ENCODE measurements at places on chromosomes 13 and 19.

DNA sequence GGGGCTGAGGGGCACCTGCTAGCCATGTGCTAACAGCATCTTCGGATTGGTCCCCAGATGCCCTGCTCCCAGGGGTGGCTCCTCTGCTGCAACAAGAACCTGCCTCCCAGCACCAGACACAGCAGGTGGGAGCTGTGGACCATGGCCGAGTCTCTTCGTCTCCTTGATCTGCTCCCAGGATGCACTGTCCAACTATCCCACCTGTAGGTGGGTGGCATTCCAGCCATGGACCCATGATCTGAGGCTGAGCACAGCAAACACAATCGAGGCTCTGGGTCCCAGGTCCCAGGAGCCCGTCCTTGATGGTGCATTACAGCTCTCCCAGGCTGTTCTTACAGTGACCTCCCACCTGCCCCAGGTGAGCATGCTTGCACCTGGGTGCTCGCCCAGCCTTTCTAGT is 1.6 kb downstream of the ZNF837 start:
- no peak for DNase-seq

DNA sequence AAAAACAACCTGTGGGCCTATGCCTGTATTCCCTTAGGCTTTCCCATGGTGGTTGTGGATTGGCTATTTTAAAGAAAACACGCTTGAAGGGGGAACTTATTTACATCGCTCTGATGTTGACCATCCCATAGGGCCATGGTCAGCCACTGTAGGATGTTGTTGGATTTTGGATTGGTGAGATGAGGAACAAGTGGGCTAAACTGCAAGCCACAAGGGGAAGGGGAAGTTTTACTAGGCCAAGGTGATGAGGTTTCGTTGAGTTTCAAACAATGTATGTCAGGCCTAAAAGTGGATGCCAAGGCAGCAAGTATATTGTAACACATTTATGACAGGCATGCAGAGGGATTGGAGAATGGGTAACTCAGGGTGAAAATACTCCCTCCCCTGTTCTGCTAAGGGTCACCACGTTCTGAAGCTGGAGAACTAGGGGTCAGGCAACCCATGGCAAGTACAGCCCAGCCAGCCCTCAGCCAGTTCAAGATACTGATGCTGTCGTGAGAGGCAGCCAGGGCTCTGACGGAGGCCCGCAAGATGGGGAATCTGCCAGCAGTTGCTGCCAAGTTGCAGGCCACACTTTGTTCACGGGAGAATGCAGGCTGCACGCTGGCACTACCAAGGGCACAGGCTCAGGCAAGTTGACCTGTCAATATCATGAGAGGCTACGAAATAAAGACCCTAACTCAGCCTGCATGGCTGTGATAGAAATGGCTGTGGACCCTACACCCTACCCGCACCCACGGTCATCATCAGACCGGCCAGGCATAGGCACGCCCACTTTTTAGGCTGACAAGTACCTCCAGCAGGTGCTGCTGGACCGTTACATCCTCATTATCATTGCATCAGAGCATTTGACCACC is 11.1 kb downstream of the IRGC start:
- peak; percentile 57 for DNase-seq

DNA sequence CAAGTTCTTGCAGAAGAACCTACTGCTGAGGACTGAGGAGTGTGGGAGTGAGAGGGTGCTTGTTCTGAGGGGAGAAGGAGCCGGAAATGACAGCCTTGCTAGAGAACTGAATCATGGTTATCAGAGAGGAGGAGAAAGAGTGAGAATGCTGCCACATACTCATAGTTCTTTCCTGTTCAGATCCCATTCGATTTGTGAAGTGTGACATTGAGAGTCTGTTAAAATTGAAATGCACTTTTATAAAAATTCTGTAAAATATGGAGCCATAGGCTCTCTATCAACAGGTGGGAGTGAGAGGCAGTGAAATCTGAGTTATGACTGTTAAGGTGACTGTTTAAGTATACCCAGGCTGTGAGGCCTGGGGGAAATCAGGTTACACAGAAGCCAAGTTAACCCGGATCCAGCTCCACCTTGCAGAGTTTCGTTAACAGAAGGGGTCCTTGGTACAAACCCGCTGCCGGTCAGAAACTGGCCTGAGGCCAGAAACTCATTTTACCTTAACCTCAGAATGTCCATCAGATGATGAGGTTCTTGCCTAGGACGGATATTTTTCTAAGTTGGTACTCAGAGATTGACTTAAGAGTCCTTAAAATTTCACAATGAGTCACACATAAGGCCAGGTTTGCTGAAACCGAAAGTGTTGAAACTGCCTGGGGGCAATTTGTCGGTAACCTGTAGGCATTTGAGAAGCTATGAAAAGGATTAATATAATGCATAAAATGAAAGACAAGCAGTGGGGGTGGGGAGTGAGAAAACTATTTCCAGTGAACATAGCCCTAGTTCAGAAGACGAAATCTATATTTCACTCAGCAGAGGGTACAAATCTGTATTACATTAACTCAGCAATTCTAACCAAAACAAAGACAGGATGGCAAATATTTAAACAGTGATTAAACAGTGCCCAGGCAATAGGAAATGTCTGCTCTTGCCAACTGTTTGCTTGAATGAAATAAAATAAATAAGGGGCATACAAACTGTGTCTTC is 350.5 kb downstream of the KCNRG start:
- DNase-seq = no peak

DNA sequence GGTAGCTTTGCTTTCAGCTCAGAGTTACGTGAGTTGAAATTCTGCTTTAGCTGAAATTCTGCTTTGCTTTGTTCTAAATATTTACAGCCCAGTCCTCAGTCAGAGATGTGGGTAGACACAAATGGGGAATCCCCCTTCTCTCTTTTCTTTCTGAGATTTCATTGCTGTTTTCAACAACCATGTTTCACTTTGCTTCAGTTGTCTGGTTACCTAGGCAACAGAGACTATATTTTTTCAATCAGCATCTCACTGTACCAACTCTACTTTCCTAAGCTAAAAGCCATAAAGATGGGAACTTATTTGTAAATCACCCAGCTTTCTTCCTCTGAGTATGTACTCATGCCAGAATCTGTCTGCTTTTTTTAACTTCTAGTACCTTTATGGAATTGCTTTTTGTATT is 509.0 kb downstream of the OLFM4 start:
- DNase-seq = no peak

- DNase-seq = no peak
Measured at GRCh38 chr13:73173279-73173811, 114.5 kb downstream of the KLF5 start.

DNA sequence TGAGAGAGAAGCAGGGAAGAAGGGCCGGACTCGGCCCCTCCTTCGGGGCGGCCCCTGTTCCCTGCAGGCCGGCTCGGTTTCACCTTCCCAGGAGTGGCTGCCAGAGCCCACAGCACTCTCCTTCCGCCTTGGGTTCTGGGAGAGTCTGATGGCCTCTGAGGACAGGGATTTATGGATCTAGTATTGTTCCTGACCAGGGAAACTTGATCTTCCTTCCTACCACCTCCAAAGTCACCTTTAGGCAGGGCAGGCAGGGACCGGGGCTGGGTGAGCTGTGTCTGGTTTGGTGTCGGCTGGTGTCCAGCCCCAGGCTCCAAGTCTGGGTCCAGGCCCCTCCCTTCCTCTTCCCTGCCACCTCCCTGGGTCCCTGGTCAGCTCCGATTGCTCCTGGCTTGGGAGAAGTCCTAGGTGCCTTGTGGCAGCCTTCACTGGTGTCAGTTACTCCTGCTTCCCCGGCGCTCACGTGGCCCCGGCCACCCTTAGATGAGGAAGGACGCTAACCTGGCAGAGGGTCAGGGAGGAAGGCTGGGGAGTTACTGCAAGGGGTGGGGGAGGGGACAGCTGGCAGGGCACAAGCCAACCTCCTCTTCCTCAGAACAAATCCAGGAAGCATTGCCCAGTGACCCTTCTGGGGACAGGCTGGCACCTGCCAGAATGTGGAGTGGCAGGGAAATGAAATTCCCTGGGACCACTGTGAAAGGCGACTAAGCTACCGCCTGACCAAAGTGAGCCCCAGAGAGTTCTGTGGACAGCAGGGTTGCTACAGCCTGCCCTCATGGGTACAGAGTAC is 18.8 kb downstream of the RFX1 start:
- DNase-seq = peak; percentile 53

GRCh38 chr13:97459215-97459777 is 25.3 kb downstream of the RAP2A start:
- no peak for DNase-seq

DNA sequence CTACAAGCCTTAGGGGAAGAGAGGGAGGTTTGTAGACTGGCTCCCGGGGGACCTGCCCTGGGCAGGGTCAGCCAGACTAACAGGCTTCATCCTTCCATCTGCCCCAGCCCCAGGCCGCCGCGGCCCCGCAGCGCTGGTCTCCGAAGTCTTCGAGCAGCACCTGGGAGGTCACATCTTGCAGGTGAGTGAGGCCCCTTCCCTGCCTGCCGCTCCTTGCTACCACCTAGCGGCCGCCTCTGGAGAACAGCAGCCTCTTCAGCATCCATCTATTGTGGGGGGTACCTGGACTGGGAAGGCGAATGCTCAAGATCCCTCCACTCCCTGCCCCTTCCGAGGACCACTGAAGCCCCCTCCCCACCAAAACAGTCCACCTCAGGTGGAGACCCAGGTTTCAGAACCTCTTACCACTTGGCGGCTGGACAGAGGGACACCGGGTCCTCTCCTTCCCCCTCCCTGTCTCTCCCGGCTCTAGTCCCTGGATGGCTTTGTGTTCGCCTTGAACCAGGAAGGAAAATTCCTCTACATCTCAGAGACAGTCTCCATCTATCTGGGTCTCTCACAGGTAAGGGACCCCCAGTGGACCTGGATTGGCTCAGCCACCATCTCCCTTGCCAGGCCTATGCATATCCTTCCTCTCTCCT is 12.7 kb downstream of the NPAS1 start:
- DNase-seq = no peak

- DNase-seq = peak; percentile 50
Measured at GRCh38 chr19:53333066-53333462, 485 bp upstream of the ZNF845 start.

GRCh38 chr13:66425741-66426140 is 804.4 kb downstream of the PCDH9 start:
- DNase-seq = no peak

All from left cardiac atrium (tissue), 4 donors.